Omental fat pad (tissue), 4 donors: ENCODE measurements at places on chromosomes 5 and 9. TPM values are rescaled to one million over a fixed set of nuclear protein-coding genes. Genes with fewer than 3 reads are reported as not detected.

OBP2A gene
- not detected for total RNA-seq

TLR4 gene
- total RNA-seq = 129 TPM

CDH6 gene
- total RNA-seq = 27.1 TPM

EIF4EBP3 gene
- 22.9 TPM for total RNA-seq

SPATA31E1 gene
- not detected for total RNA-seq

ACTBL2 gene
- 0.19 TPM for total RNA-seq

SMIM23 gene
- total RNA-seq = not detected

PCDHA4 gene
- total RNA-seq = 0.60 TPM
